ENCODE measurements at places on chromosomes 13 and 19. TPM values are rescaled to one million over a fixed set of nuclear protein-coding genes. Genes with fewer than 3 reads are reported as not detected.

CEACAM7 gene
- total RNA-seq = not detected

PRKACA gene
- 50.2 TPM for total RNA-seq

- DNase-seq = no peak
Measured at GRCh38 chr19:17946965-17947784, 14.4 kb downstream of the CCDC124 start.

- peak; percentile 100 for DNase-seq
Measured at GRCh38 chr19:50932018-50932689, 20.7 kb downstream of the KLK5 start.

DNA sequence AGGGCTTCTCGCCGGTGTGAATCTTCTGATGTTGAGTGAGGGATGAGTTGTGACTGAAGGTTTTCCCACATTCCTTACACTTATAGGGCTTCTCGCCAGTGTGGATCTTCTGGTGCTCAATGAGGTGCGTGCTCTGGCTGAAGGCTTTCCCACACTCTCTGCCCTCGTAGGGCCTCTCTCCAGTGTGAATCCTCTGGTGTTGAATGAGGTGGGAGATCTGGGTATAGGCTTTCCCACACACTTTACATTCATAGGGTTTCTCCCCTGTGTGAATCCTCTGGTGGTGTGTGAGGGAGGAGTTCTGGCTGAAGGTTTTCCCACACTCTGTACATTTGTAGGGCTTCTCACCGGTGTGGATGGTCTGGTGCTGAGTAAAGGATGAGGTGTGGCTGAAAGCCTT is 33.2 kb downstream of the ZNF473 start:
- no peak for DNase-seq

TINCR gene
- 0.69 TPM for total RNA-seq

- DNase-seq = peak; percentile 32
Measured at GRCh38 chr13:76799696-76800095, 86.5 kb downstream of the KCTD12 start.

DNA sequence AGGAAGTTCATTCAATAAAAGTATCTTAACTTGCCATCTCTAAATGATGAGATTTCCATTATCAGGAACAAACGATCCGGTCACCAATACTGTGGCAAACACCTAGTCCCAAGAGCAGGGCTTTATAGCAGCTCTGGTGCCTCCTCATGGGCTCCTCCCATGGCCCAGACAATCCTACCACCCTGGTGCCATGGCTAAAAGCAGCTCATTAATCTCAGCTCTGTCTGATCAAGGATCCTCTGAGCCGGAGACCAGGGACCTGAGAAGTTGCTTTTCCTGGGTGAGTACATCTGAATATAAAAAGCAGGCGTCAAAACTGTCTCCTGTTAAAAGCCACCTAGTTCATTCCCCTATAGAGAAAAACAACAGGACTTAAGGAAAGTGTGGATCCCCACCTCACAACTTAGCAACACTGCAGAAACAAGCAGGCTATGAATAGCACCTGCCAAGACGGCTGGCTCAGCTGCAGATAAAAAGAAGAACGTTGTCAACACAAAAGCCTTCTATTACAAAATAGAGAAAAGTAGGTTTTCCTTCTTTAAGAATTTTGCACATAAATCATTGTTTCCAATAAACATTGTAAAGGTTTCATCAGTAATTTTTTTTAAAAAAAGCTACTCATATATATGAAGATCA is 30.3 kb downstream of the TSHZ3 start:
- no peak for DNase-seq

CYP2F1 gene
- not detected for total RNA-seq

- DNase-seq = peak; percentile 61
Measured at GRCh38 chr13:97627566-97627965, 193.6 kb downstream of the RAP2A start.

GRCh38 chr19:53193535-53194222 is 521 bp upstream of the ZNF665 start:
- no peak for DNase-seq

LCP1 gene
- total RNA-seq = 133 TPM

GPR42 gene
- not detected for total RNA-seq

- peak; percentile 85 for DNase-seq
Measured at GRCh38 chr19:9917321-9917720, 19.0 kb downstream of the OLFM2 start.

DNA sequence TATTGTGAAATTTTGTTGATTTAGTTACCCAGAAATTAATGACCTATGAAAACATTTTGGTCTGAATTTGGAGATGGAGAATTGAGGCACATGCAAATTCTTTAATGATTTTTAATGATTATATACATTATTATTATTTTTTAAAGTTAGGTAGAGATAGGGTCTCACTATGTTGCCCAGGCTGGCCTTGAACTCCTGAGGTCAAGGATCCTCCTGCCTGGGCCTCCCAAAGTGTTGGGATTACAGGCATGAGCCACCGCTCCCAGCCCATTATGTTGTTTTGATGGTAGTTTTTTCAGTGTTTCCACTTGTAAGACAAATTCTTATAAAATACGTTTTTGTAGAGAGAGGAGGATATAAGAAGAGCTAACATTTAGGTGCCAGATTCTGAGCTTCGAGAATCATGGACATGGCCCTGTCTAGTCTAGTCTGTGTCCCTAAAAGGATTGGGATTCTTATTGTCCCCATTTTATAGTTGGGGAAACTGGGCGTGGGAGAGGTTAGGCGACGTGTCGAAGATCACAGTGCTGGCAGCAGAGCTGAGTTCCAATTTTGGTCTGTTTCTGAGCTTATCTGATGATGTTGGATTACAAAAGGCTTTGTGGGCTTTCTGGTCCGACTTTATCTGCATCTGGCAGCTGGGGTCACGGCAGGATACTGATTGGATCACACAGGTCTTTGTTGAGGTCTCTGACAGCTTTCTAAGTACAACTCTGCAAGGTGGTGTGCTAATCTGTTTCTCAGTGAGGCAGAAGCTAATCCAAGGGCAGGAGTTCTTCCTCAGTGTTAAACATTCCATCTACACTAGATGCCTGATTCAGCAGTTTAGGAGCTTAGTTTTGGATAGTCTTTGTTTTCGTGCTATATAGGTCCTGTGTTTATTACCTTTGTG is 7.5 kb upstream of the WDR88 start:
- DNase-seq = no peak

DPF1 gene
- total RNA-seq = 8.1 TPM

DNA sequence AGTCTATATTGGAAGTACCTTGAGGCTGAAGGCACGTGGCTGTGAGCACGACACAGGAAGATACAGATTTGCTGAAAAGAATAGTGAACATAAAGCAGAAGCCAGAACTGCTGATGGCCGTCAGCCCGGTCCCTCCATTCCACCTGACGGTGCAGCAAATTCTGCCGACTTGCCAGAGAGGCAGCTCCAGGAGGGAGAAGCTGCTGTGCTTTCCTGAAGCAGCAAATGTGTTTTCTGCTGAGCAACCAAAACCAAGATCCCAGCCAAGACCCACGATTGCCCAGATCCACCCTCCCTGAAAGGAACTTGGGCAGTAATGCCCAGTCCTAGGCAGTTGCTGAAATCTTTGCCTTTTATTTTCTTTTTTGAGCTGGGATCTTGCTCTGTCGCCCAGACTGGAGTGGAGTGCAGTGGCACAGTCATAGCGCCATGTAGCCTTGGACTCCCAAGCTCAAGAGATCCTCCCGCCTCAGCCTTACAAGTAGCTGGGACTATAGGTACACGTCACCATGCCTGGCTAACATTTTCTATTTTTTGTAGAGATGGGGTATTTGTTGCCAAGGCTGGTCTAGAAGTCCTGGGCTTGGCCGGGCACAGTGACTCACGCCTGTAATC is 7.0 kb upstream of the RCN3 start:
- no peak for DNase-seq

DNA sequence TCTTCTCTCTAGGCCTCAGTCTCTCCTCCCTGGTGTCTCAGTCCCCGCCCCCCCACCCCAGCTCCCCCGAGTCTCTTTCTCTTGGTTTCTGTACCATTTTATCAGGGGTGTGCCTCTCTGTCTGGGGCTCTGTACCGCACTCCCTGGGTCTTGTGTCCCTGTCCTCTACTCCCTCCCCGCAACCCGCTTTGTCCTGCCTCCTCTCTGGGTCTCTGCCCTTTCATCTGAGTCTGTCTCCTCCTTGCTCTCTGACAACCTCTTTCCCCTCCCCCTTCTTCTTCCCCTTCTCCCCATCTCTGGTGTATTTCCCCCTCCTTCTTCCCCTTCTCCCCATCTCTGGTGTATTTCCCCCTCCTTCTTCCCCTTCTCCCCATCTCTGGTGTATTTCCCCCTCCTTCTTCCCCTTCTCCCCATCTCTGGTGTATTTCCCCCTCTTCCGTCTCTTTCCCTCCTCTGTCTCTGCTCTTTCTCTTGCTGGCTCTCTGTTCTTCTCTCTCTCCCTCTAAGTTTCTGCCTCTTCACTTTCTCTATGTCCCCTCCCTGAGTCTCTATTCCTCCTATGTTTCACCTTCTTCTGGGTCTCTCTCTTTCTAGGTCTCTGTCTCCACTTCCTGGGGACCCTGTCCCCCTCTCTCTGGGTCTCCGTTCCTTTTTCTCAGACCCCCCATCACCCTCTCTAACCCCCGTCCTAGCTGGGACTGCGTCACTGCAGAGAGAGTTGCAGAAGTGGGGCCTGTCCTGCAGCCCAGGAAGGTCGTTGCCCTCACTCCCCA is 2.2 kb upstream of the KCNC3 start:
- no peak for DNase-seq

- DNase-seq = no peak
Measured at GRCh38 chr13:110509478-110509926, 52.0 kb downstream of the RAB20 start.

ZNF829 gene
- total RNA-seq = not detected

DNA sequence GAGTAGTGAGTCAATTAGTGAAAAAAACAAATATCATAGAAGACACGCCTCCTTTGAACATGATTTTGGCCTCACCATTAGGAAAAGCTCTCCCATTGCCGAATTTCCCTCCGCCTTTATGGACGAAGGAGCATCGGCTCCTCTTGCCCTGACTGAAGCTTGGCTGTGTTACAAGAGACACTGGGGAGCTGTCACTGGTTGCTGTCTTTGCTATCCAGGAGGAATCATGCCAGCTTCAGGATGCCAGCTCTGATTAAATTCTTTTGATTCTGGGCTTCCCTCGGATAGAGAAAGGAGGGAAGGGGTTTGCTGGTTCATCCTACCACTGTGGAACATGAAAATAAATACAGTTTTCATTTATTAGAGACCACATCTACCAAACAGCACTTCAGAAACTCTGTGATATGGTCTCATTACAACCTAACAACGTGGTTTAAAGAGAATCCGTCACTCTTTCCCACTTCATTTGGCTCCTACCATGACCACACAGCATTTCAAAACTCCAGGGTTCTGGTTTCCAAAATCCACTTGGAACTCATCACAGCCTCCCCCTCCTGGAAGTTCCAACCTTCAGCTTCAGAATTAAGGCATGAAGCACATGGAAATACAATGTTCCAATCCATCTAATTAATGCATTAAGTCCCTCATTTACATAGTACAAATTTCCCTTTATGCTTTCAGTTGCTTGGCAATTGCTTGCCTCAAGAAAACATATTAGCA is 446.0 kb downstream of the EFNB2 start:
- no peak for DNase-seq

DNA sequence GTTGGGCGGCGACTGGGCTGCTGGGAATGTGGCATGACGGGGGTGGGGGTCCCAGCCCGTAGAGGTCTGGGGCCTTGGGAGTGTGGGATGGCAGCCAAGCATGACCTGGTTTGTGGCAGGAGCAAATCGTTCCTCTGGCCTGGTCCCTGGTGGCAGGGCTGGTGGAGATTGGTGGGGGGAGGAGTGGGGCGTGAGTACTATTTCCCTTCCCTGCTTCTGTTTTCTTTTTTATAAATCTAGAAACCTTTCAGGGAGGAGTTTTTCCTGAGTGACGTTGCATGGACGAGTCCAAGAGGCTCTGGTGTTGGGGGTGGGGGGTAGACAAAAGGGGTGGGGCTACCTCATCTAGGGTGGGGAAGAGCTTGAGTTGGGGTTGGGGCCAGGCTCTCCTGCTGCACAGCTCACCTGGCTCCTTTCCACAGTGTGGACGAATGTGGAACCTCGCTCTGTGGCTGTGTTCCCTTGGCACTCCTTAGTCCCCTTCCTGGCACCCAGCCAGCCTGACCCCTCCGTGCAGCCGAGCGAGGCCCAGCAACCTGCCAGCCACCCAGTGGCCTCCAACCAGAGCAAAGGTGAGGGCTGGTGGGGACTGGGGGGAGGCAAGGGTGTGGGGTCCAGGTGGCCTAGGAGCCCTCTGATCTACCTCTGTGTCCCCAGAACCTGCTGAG is 15.4 kb upstream of the PRR19 start:
- no peak for DNase-seq

DNA sequence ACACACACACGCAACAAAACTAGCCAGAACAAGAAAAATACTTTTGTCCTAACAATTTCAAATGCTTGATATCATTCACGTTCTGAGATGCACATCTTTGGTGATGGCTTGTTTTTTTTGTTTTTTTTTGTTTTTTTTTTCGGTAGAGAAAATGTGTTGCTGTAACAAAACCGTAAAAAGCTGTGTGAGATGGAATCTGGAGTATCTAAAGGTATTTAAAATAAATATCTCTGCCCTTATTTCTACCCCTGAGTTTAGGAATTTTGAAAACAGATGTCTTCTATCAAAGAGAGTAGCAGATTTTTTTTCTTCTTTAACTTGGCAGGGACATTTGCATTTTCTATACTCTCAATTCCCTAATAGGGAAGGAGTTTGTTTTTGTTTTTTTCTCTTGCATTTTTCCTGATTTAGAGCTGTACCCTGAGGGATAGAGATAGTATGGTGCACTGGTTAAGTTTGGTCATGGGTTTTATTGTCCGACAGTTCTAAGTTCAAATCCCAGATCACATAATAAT is 446.6 kb downstream of the KLF5 start:
- no peak for DNase-seq

DNA sequence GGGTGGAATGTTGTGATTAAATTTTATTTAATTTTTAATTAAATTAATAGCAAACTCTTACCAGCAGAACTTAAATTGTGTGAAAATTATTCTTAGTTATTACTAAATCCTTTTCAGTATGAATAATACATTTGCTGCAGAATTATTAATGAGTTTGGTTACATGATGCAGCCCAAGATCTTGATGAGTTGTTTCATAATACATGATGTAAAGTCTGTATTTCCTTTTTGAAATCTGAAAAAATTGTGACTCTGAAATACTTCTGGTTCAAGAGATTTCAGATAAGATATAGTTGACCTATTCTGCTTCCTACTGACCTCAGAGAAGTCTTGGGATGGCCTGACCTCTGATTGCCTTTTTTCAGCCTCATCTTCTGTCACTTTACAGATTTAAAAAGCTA is 11.1 kb downstream of the SAE1 start:
- no peak for DNase-seq

- DNase-seq = no peak
Measured at GRCh38 chr13:86725105-86725504, 925.9 kb upstream of the SLITRK6 start.

ICAM1 gene
- total RNA-seq = 15.3 TPM

KIR3DL2 gene
- not detected for total RNA-seq

ILF3 gene
- 322 TPM for total RNA-seq

- peak; percentile 93 for DNase-seq
Measured at GRCh38 chr13:45055198-45055901, 65.0 kb upstream of the GTF2F2 start.
